Stimulated activated CD8-positive, alpha-beta memory T cell treated with anti-CD3 and anti-CD28 coated beads, Interleukin-4, amount 100 ng/mL, for 4 hours (primary cell): ENCODE measurements at places on chromosomes 7 and 10.

- DNase-seq, result no peak
Measured at GRCh38 chr7:100432621-100433275, 3.1 kb downstream of the MEPCE start.

- no peak for DNase-seq
Measured at GRCh38 chr7:7707806-7708205, 10.6 kb downstream of the RPA3 start.

DNA sequence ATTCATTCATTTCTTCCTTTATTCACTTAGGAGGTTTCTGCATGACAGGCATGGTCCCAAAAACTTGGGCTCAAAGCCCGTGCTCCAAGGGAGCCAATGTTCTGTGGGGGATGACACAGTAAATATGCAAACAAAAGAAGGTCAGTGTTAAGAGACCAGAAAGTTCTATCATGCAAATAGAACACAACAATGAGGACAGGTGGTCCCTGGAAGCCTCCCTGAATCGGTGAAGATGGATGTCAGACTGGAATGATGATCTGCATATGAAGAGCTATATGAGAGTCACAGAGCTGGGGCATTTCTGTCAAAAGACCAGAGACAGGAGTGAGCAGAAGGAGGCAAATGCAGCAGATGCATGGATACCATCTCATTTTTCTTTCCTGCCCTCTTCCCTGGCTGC is 129.0 kb downstream of the ABCA13 start:
- DNase-seq, result no peak

- no peak for DNase-seq
Measured at GRCh38 chr10:1651270-1651966, 85.9 kb downstream of the ADARB2 start.

- no peak for DNase-seq
Measured at GRCh38 chr7:89606511-89606910, 547.8 kb upstream of the STEAP1 start.

GRCh38 chr10:52740913-52741675 is 31.5 kb downstream of the MBL2 start:
- DNase-seq, result no peak

DNA sequence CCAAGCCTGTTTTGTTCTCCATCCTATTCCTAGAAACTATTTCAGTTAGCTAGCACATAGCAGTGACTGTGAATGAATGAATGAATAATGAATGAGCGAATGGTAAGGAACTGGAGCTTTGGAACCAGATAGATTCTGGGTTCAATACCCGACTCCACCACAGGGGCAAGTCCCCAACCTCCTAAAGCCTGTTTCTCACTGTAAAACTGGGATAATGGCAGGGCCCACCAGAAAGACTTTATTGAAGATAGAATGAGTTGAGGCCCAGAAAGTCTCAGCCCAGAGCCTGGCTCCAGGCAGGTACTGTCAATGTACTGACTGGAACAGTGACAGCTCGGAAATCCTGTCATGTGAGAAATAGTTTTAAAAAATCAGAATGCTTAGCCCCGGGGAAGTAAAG is 1.1 kb upstream of the CDH23 start:
- no peak for DNase-seq

- no peak for DNase-seq
Measured at GRCh38 chr7:106127984-106128780, 16.1 kb upstream of the SYPL1 start.

DNA sequence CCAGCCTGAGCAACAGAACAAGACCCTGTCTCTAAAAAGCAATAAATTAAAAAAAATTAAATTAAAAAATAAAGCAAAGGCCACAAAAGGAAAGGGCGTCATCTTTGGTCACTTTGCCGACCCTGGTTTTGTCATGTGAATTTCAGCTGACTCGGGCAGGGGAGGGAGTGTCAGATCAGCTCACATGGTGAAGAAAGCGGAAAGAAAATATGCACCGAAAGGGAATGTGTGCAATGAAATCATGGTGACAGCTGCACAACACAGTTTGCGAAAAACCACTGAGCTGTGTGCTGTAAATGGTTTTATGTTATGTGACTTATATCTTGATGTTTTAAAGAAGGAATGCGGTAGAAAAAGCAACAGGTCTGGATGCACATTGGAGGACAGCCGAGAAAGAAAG is 39.8 kb downstream of the RCC1L start:
- no peak for DNase-seq

DNA sequence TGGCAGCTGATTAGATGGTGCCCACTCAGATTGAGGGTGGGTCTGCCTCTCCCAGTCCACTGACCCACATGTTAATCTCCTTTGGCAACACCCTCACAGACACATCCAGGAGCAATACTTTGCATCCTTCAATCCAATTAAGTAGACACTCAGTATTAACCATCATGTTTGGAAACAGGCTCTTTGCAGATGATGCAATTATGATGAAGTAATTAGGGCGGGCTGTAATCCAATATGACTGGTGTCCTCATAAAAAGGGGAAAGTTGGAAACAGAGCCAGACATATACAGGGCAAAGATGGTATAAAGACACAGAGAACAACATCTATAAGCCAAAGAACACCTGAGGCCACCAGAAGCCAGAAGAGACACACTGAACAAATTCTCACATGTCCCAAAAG is 658.6 kb downstream of the CCSER2 start:
- no peak for DNase-seq

GRCh38 chr10:70753026-70753663 is 32.0 kb downstream of the TBATA start:
- DNase-seq, result no peak

DNA sequence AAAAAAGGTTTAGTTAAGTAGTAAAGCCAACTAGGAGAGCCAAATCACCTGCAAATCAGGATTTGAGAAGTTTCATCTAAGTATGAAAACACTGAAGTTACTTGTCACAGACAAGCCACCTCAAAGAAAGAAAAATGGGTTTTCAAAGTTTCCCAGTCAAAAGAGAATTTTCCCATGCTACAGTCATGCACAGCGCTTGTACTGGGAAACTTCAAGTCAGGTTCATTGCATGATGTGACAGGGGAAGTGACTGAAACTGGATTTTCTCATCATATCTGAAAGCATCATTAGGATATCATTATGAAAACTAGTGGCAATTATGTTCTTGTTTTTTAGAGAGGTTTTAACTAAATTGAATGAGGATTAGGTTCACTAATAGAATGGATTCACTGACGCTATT is 167.0 kb downstream of the SGMS1 start:
- no peak for DNase-seq

GRCh38 chr10:114623661-114624294 is 34.3 kb downstream of the ABLIM1 start:
- DNase-seq, result no peak

GRCh38 chr10:76297358-76297757 is 865.9 kb downstream of the LRMDA start:
- no peak for DNase-seq

DNA sequence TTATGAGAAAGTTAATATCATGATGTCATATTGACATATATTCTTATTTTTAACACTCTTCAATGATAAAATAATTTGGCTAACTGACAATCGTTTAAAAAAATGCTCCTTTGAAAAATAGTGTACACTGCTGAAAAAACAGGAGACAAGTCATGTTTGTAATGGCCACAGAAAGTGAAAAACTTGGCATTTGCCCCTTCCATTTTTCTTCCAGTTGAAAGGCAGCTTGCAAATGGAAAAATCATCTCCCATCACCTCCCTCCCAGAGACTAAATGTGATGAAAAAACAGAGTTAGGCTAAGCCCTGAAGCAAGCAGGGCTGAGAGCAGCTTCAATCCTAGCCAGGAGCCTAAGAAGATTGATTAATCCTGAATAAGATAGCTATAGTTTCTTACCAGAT is 160.4 kb downstream of the SKAP2 start:
- no peak for DNase-seq
